ENCODE measurements at places on chromosomes 11 and 22.

- DNase-seq = no peak
These were observed 2.9 kb upstream of the PPP6R2 start for GRCh38 chr22:50339945-50340879.

DNA sequence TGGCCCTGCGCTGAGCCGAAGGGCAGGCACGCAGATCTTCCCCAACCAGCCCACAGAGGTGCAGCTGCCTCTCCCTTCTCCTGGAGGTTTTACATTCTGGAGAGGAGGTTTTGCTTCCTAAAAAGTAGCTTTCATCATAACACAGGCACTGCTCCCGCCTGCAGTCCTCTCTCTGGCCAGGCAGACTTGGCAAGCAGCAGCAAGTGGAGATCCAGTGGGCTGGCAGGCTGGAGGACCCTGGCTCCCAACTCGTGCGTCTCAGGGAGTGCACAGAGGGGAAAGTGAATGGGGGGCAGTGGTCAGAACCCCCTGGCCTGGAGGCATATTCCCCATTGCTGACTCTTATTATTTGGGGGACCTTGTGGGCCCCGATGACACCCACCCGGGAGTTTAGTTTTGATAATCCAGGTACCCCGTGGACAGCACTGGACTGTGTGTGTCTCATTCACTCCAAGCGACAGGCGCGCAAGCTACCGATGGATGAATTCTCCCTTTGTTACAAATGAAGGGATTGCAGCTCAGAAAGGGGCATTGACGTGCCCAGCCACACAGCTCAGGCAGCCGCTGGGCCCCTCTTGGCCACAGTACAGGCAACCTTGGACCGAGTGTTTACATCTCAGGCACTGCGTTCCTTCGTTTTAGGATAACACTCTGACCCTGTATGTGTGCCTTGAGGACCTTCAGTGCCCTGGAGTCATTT, 1223.9 kb downstream of the BRD1 start:
- DNase-seq = no peak

DNA sequence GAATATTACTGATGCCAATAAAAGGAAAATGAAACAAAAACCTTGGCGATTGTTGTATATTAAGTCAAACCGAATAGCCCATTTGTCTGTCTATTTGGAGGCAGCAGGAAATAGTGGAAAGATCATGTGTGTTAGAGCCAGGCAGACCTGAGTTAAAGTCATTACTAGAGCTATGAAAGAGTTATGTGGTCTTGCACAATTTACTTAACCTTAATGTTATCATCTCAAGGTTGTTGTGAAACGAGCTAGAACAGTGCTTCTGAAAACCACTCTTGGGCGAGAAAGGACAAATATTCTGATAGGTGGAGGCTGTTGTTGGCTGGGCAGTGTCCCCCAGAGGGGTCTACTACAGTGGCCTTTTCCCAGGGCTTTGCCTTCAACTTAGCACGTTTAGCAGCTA, 60.0 kb upstream of the NUP160 start:
- no peak for DNase-seq

DNA sequence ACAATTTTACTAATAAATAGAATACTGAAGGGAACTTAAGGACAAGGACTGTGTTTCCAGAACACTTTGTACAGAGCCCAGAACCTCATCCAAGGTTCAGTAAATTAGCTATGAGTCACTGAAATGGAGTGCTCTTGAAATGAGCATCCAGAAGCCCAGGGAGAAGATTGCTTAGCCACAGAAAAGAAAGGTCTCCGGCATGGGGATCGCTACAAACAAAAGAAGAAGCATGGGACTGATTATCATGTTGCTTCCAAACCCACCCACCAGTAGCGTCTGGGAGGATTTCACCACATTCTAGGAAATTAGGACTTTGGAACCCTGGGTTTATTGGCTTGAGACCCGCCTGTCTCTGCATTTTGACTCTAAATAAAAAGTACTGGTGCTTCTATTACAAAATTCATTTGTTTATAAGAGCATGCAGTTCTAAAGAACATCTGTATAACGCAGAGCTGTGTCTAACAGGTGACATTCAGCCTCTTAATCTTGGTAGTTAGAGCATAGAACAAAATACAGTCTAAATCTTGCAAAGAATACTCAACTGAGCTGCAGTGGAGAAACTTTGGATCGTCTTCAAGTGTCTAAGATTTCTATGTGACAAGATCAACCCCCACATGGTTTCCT, 35.9 kb upstream of the SESN3 start:
- no peak for DNase-seq

GRCh38 chr11:126254819-126255218, 13.9 kb downstream of the SRPRA start:
- DNase-seq = no peak

GRCh38 chr11:60864856-60865513, 2.4 kb upstream of the ZP1 start:
- DNase-seq = no peak
